Activated T-helper 2 cell treated with anti-CD3 and anti-CD28 coated beads, Interferon-gamma antibody, Interleukin-2, Interleukin-4, amounts not matched to agents 10 μg/mL and 5 μg/mL and 100 μg/mL, durations not matched to agents 14 hours and 24 hours and 36 hours (primary cell): ENCODE measurements at places on chromosomes 6 and 20. TPM values are rescaled to one million over a fixed set of nuclear protein-coding genes. Genes with fewer than 3 reads are reported as not detected.

- DNase-seq: no peak
Measured at GRCh38 chr20:37471741-37472235, 49.3 kb upstream of the NNAT start.

DNA sequence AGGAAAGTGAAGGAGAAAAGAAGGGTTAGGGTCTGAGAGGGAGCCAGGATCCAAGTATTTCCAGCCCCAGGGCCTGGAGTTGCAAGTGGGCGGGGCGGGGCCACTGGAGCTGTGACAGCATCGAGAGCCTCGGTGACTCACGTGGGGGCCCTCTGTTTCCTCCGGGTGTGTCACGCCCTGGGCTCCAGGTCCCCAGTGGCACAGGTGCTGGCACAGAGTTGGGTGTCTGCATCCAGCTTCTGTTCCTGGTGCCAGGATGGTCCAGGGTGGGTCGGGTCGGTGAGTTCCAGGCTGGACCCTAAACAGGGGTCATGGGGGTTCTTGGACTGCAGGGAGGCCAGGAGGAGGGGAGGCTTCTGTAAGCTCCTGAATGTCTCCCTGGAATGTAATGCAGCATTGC, 16.7 kb downstream of the RAET1L start:
- DNase-seq: no peak

The SMLR1 gene
- not detected in 2 replicates for total RNA-seq

DNA sequence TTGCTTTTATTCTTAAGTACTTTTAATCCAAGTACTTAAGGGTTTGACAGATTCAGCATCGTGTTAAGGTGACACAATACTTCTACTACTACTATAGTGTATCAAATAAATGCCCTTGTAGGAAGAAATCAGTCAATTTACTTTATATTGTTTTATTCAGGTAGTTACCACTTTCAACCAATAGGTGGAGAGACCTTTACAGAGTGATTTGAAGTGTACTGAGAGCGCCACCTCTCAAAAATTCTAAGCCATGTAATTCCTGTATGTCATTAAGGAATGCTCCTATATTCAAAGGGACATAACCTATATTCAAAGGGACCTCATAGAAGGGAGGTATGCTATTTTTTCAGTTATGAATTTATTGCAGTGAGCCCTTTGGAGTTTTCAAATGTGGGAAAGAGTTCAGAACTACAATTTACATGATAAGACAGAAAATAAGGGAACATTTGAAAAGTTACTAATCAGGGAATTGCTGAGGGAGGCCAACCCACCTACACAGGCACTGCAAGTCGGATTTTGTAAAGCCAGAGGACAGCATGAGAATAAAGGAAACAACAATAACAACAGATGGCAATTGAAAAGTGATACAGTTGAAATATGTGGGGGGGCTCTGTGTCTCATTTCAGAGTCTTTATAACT, 955.6 kb downstream of the TBC1D32 start:
- DNase-seq: no peak

- DNase-seq: peak; percentile 38
Measured at GRCh38 chr6:113969888-113970804, 802 bp downstream of the HDAC2 start.

The PTCRA gene
- total RNA-seq: not detected in 2 replicates

The BPIFB1 gene
- not detected in 2 replicates for total RNA-seq

GRCh38 chr6:144153260-144153659, 2.9 kb downstream of the STX11 start:
- DNase-seq: no peak

The TUBB1 gene
- not detected in 2 replicates for total RNA-seq

GRCh38 chr20:8654486-8654885, 414.4 kb upstream of the PLCB4 start:
- no peak for DNase-seq

DNA sequence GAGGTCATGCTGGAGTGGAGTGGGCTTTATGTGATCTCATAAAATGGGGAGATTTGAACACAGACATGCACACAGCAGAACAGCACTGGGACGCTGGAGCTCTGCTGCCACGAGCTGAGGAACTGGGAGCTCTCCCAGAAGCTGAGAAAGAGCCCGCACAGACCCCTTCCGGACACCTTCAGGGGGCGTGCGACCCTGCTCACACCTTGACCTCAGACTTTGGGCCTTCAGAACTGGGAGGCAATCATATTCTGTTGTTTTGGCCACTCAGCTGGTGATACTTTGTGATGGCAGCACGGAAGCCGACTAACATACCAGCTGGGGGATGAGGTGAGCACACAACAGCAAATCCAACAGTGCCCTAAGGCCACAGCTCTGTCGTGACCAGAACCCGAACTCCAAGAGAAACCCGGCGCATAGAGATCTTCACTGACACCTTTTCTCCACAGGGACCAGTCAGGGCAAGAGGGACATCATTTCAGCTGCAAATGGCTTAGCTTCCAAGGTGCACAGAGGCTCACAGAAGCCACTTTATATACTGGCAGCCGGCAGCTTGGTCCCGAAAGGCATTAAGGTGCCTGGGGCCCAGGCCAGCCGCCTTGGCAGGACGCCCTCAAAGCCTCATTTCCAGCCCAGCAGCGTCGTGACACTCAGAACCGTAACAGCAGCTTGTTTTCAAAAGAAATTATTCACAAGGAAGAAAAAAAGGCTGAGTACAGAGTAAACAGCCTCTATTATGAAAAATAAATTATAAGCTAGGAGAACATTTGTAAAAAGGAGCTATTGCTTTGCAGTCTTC, 89.3 kb downstream of the RNASET2 start:
- DNase-seq: no peak

The PRKN gene
- 0.51 TPM in 1 of 2 replicates, not detected in the other for total RNA-seq

- no peak for DNase-seq
Measured at GRCh38 chr6:37988696-37989095, 169.2 kb downstream of the ZFAND3 start.

GRCh38 chr6:137543114-137543513, 48.9 kb upstream of the OLIG3 start:
- no peak for DNase-seq

The SLC17A2 gene
- 0.41 and 0.55 TPM in 2 replicates for total RNA-seq

The COL21A1 gene
- not detected in 2 replicates for total RNA-seq

GRCh38 chr6:148157841-148158240, 184.8 kb upstream of the SASH1 start:
- DNase-seq: no peak

- DNase-seq: no peak
Measured at GRCh38 chr6:145600299-145600698, 135.0 kb downstream of the EPM2A start.
